ENCODE measurements at places on chromosomes 7 and 10.
A peak's percentile ranks its signal among the peaks of the same experiment; 100 is the strongest.

GRCh38 chr7:83271212-83272099 lies 108.8 kb upstream of the PCLO start:
- DNase-seq = peak; percentile 43

- no peak for DNase-seq
Measured at GRCh38 chr10:70757856-70758255, 27.3 kb downstream of the TBATA start.

DNA sequence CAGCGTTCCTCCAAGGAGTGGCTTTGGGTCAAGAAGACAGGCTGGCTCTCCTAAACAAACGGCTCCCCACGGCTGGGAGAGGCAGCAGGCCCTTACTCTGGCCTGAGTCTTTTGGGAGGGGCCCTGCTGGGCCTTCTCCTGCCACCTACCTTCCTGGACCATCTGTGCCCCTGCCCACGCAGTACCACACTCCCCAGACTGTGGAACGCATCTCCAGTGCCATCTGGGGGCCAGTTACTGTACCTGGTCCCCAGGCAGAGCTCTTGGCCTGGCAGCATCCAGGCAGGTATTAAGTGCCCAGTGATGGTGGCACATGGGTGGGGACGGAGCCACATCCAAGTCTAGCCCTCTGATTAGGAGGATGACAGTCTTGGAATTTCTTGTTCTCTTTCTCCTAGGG lies 14.4 kb downstream of the ALKBH4 start:
- DNase-seq = no peak

- no peak for DNase-seq
Measured at GRCh38 chr10:126137562-126138221, 241.3 kb downstream of the FANK1 start.

DNA sequence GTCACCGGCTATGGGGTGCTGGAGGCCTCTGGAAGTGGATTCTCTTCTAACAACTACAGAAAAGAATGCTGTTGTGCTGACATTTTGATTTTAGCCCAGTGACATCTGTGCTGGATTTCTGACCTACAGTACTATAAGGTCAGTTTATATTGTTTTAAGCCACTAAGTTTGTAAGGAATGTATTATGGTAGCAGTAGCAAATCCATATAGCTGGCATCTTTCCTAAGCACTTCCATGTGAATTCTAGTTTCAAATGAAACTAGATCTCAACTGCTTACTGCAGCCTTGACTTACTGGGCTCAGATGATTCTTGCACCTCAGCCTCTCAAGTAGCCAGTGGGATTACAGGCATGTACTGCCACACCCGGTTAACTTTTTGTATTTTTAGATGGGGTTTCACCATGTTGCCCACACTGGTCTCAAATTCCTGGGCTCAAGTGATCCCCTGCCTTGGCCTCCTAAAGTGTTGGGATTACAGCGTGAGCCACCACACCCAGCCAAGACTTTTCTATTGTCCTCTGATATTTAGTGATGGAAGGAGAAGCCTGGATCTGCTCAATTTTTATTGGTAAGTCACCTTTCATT lies 414.0 kb downstream of the PHTF2 start:
- no peak for DNase-seq

DNA sequence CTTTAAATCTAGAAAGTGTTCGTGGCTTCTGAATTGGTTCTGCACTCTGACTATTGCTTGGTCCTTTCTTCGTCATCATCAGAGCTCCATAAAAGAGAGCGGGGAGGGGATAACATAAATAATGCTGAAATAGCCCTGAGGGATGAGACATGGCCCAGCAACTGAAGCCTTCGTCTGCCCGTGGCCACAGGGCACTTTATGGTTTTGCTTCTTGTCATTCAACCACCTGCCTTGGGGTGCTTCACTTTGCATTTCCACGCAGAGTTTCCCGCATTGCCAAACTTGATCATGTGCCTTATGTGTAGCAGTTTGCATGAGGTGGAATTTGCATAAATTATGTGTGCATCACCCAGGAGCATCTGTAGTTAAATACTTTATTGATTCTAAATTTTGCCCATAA lies 15.9 kb downstream of the GSTO2 start:
- DNase-seq = no peak

- DNase-seq = no peak
Measured at GRCh38 chr7:12926206-12926605, 238.8 kb downstream of the ARL4A start.

DNA sequence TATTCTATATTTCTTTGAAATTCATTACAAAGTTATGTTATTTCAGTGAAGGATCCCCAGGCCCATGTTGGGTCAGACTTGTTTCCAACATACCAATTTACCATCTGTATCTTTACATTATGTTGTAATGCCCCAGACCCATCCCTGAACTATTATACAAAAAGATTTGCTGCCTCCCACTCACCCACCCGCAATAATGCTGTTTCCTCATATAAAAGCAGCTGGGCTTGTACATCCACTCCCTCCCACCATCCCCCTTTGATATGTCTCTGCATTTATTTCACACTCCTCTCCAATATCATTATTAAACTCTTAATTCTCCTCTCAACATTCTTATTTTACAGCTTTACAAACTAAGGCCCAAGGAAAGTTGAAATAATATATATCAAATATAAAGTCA lies 153.7 kb downstream of the DOCK4 start:
- no peak for DNase-seq

DNA sequence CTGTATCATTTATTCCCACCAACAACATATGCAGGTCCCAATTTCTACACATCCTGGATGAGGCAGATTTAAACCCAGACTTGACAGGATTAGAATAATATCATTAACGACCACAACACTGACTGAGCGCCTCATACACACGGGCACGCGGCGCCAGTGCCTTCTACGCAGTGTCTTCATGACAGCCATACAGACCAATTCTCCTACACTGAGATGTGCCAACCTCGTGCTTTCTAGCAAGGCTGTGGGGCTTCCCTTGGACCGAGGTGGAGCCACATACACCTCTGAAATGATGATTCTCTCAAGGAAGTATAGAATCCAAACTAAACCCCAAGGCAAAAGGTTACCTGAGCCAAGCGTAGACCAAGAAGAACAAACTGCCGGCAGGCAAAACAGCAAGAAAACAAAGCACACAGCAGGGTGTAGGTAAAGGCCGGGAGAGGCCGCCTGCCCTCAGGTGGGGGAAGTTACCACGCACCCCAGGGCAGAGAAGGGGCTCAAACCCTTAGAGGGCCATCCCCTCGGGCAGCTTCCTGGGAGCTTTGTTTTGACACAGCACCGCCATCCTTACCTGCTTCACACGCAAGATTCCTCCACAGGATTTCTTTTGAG lies 75.8 kb downstream of the DLG5 start:
- DNase-seq = no peak

GRCh38 chr7:142338633-142339501 lies 81.0 kb upstream of the PRSS58 start:
- peak; percentile 10 for DNase-seq

Data from AML-193 (cell line).